ENCODE measurements at places on chromosomes 16 and 17.

GRCh38 chr17:42577140-42577531 is 393 bp downstream of the PSMC3IP start:
- DNase-seq, result no peak

GRCh38 chr17:40366076-40366860 is 1.7 kb upstream of the GJD3 start:
- DNase-seq, result no peak

- no peak for DNase-seq
Measured at GRCh38 chr16:47524007-47524405, 62.9 kb downstream of the PHKB start.

DNA sequence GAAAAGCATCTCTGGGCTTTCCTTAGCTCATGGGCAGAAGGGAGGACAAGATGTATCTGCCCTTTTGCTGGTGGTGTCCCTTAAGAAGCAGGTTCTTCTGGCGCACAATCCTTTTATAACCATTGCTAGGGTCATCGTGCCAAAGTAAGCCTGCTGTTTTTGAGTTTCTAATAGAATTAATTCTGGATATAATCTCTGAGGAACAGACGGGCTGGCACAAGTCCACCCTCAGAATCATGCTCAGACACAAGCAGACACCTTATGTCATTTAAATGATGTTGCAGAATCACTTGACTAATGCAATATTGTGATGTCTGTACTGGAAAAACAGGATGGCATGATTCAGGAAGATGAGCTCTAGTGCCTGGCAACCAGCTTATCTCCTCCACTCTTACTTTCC is 18.8 kb upstream of the MMD start:
- no peak for DNase-seq

GRCh38 chr16:84718-85406 is 6.8 kb downstream of the MPG start:
- DNase-seq, result peak; percentile 87

DNA sequence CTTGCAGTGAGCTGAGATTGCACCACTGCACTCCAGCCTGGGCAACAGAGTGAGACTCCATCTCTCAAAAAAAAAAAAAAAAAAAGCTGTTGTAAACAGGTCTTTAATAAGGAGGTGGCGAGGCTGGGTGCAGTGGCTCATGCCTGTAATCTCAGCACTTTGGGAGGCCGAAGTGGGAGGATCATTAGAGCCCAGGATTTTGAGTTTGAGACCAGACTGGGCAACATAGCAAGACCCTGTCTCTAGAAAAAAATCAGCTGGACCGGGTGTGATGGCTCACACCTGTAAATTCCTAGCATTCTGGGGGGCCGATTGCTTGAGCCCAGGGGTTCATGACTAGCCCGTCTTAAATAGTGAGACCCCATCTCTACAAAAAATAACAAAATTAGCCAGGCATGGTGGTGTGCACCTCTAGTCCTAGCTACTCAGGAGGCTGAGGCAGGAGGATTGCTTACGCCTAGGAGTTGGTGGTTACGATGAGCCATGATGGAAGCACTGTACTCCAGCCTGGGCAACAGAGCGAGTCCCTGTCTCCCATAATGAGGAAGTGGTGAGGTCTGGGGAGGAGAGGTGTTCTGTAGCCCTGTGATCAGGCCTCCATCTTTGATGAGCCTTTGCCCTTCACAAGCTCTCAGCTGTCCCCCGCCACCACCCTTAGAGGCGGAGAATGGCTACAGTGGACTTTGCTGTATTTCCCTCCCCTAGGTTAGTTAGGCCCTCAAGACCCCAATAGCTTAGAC is 36.2 kb downstream of the ZNF778 start:
- no peak for DNase-seq

DNA sequence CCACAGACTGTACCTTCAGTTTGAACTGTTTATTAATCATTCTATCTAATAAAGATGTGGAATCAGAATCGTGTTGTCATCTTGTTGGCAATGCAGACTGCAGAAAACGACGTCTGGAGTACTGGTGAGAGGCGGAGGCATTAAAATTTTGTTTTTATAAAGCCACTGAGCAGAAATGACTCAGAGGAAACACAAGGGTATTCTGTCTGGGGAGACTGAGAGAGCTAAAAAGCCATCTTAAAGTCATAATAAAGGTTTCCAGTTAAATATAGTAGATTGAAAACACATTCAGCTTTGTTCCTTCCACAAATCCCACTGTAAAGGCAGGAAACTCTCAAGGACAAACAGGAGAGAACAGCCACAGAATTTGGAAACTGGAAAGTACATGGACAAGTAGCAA is 74.2 kb downstream of the CPPED1 start:
- DNase-seq, result peak; percentile 48

GRCh38 chr16:76226011-76226410 is 51.2 kb upstream of the CNTNAP4 start:
- DNase-seq, result no peak

GRCh38 chr17:41956522-41956921 is 10.1 kb upstream of the CNP start:
- no peak for DNase-seq

GRCh38 chr17:43918026-43918389 is 10.7 kb upstream of the MPP2 start:
- DNase-seq, result no peak

DNA sequence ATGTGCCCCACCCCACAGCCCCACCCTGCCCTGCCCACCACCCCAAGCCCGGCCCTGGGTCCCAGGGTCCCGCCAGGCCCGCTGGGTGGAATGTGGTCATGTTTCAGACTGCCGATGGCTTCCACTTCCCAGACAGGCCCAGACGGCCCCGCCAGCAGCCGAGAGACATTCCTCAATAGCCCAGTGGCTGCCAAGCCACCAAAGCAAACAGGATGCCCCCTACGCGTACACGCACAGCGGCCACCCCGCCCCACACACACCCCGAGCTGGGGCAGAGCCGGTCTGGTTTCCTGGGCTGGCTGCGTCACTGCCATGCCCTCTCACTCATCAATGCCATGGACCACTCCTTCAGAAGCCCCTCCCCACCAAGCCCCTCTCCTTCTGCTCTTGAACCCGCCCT is 1.2 kb upstream of the KRT17 start:
- DNase-seq, result no peak

DNA sequence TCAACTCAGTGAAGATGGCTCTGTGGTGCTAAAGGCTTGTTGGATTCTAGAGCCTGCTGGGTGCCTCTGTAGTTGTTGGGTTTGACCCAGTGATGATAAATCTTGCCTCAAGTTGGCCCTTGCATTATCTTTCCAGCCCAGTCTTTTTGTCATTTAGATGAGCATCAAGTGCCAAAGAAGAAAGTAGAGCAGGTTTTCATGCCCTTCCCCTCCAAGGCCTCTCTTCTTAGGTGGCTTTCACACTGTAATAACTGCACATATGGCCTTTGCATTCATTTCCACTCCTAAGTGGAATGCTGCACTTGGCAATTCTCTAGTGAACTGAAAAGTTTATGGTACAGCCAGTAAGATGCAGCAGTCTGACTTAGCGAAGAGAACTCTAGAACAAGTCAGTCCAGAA is 165.1 kb downstream of the PHKB start:
- no peak for DNase-seq

GRCh38 chr16:86977076-86977676 is 340.0 kb downstream of the C16orf95 start:
- no peak for DNase-seq

DNA sequence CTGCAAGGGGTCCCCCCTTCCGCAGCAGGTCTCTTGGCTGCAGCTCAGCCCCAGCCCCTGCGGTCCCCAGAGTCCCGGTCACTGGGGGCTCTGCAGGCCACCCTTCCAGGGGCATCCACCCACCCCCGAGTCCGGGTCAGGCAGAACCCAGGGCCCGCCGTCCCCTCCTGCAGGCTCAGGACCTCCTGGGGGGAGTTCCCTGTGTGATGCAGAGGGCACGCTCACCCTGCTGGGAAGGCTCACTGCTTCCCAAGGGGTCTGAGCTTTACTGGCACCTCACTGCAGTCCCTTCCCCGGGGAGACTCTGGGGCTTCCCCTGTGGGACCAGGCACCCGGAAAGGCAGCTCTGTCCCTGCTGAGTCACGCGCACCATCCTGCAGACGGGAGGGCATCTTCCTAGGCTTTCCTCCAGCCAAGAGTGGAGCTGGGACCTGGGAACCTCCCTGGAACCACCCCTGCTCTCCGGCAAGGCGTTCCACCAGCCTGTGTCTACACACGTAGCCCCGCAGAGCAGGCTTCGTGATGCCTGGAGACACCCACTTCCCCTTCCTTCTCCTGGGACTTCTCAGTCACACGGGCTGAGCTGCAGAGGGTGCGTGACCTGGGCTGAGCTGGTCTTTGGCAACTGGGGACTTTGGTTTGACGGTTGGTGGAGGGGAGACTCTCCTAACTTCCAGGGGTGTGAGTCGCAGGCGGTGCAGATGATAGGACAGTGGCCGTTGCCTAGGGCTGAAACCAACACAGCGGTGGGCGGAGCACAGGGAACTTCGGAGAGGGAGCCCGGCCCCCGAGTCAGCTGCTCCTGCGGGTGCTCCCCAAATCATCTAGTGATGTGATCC is 23.4 kb downstream of the SLC25A10 start:
- peak; percentile 42 for DNase-seq

GRCh38 chr16:11034481-11034931 is 90.1 kb downstream of the CLEC16A start:
- no peak for DNase-seq

GRCh38 chr16:54326266-54326662 is 39.7 kb upstream of the IRX3 start:
- no peak for DNase-seq

DNA sequence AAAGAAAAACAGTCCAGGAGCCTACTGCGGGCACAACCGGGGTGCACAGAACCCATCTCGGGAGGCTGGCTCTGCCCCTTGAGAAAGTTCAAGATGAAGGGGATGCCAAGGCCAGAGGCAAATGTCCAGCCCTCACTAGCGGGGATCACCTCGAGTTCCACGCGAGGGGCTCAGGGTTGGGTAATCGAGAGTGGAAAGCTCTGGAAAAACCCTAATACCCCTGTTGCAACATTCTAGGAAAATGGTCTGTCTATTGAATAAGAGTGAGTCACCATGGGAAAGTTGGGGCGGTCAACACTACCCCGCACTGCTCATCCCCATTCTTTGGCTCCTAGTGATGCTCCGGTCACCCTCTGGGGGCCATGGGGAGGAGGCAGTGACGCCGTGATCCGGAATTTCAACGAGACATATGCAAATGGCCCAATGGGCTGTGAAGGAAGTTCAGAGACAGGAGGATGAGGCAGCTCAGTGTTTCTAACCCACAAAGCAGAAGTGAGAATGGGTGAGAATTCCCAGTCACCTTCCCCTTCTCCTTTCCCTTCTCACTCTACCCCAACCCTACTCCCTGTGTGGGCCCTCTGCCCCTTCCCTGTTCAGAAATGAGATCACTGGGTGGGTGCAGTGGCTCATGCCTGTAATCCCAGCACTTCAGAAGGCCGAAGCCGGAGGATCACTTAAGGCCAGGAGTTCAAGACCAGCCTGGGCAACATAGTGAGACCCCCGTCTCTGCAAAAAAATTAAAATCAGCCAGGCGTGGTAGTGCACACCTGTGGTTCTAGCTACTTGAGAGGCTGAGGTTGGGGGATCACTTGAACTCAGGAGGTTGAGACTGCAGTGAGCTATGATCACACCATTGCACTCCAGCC is 22.4 kb downstream of the SOCS3 start:
- no peak for DNase-seq

GRCh38 chr17:82330322-82331239 is 3.0 kb downstream of the SECTM1 start:
- no peak for DNase-seq

DNA sequence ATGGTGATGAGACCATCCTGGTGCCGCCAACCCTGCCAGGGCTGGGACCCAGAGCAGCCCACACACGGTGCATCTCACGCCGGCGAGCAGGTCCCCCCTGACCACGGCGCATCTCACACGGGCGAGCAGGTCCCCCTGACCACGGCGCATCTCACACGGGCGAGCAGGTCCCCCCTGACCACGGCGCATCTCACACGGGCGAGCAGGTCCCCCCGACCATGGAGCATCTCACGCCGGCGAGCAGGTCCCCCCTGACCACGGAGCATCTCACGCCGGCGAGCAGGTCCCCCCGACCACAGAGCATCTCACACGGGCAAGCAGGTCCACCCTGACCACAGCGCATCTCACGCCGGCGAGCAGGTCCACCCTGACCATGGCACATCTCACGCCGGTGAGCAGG is 59.2 kb downstream of the MRM3 start:
- DNase-seq, result no peak

DNA sequence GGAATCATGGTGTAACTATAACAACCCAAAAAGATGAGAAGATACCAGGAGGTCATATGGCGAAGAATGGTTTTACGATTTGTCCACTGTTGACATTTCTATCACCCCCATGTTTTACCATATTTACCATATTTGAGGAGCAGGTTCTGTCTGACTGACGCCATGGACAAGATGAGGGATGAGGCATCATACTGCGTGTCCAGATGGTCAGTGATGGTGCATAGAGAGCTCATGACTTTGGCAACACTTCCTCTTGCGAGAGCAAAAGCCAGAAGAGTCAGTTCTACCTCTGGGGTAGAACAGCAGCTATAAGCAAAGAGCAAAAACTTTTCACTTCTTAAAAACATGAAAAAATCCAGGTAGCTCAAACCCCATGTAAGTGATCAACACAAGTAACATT is 38.3 kb downstream of the ZZEF1 start:
- DNase-seq, result no peak

- DNase-seq, result no peak
Measured at GRCh38 chr17:59466946-59467801, 98.2 kb upstream of the DHX40 start.

DNA sequence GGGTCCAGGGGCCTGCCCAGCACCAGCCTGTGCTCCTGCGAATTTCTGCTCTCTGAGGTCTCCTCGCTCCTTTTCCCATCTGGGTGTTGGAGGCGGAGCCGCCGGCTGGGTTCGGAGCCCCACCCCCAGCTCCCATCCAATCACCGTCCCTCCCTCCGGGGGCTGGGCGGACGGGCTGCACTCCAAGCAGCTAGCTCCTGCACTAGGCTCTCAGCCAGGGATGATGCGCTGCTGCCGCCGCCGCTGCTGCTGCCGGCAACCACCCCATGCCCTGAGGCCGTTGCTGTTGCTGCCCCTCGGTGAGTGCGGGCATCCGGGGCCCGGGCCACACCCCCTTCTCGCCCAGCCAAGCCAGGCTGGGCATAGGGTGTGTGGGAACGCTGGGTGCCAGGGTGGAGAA is at the start of gene NRN1L:
TSS of gene NRN1L (plus strand) at position 202 of the 400 bp plus-strand sequence. CDS start at position 221, 19 bp downstream.
- no peak for DNase-seq

Data from activated CD4-positive, alpha-beta T cell treated with anti-CD3 and anti-CD28 coated beads, Interleukin-10, Interleukin-2, amounts not matched to agents 100 ng/mL and 50 ng/mL, durations not matched to agents 16 hours and 8 hours (primary cell).